ENCODE measurements at places on chromosomes 2 and 18.
A peak's percentile ranks its signal among the peaks of the same experiment; 100 is the strongest.

- no peak for DNase-seq
Observed at GRCh38 chr2:134640494-134640893, 78.3 kb downstream of the TMEM163 start.

- DNase-seq = no peak
Observed at GRCh38 chr2:136378712-136379595, 261.0 kb upstream of the CXCR4 start.

DNA sequence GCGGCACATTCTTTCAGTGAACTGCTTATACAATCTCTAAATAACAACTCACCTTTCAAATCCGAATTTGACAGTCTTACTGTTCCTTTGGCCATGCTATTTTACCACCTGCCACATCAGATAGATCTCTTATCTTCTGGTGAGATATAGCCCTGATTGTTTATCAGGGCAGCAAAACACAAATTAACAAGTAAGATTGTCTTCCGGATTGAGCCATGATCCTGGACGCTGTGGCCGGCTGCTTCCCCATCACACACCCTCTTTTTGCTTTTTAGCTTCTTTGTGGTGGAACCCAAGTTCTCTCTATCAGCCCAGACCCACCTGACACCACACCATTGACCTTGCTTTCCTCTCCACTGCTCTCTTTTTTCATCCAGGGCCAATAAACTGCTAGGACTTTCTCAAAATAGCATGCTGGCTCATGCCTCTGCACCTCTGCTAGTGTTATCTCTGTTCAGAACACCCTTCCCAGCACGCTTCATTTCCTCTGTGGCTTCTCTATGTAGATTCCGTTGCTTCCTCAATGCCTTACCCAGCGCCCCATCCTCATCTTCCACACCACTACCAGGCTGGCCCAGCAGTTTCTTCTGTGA, 111.8 kb upstream of the CNTNAP5 start:
- DNase-seq = no peak

GRCh38 chr2:45011621-45012602, 2.7 kb upstream of the SIX2 start:
- no peak for DNase-seq

DNA sequence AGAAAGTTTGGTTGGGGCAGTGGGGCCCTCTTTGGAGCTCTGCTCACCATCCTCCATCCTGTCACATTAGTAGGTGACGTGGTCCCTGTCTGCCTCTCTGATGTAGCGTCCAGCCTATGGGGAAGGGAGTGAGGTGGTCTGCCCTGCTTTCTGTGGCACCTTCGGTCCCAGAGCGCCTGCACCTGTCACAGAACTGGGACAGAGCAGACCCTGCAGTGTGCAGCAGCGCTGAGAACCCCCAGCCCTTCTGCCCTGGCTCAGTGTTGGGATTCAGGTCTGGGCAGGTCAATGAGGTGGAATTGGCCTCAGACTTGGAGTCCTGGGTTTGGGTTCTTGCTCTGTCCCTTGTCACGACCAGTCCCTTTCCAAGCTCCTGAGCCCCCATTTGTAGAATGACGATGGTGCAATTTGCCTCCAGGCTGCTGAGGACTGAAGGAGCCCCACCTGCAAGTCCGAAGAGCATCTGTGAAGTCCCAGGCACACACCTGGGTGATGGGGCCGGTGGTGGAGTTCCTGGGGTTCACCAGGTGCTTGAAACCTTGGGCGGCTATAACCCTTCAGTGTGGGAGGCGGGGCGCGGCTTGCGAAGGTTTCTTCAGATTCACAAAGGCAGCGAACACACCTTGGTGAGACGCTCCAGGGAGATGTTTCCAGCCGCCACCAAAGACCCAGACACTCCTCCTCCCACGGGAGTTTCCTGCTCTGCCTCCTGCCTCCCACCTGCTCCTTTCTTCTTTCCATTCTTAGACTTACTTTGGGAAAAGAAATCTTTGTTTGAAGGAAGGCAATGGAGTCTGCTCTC, 265.4 kb upstream of the HDAC4 start:
- no peak for DNase-seq

DNA sequence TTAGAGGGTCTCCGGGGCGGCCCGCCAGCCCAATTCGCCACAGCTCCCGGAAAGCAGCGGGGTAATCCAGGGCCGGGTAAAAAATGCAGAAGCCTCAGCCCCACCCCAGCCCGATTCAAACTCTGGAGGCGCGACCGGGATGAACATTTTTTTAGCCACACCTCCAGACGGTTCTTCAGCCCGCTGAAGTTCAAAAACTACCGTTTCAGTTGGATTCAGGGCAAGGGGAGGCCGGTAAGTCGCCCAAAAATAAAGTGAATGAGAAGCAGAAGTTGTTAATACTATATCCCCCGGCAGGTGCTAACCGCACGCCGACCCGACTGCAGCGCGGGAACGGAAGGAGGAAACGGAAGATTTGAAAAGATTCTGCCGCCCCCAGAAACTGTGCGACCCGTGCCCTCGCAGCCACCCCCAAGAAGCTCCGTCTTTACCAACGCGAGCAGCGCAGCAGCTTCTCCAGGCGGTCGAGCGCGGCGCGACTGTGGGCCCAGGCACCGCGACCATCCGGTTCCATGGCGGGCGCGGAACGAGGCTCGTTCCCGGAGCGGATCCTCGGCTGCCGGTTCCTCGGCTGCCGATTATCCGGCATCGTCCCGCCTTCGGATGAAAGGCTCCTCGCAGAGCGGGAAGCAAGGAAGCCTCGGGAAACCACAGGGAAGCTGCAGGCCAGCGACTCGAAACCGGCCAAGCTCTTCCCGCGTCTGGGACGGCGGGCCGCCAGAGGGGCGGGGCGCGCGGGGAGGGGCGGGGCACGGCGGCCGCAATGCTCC, at the start of gene BARD1:
BARD1 (minus strand) TSS at position 703 of the 770 bp plus-strand sequence; CDS start at position 589, 114 bp downstream.
- peak; percentile 78 for DNase-seq

DNA sequence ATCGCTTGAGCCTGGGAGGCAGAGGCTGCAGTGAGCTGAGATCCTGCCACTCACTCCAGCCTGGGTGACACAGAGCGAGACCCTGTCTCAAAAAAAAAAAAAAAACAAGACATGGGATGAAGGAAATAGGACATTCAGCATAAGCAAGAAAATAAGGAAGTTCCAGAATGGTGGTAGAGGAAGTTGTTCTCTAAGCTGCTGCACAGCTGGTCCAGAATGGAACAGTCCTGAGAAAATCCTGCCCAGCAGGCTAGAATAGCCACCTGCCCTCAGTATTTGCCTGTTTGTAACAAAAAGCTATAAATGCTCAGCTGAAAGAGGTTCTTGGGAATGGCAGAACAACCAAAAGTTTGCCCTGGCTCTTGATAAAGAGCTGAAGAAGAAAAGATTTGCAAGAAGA, 11.1 kb upstream of the MAPRE3 start:
- DNase-seq = no peak

Measured in upper lobe of right lung (tissue), 1 donor.